ENCODE measurements at places on chromosomes 1 and 21.
A peak's percentile ranks its signal among the peaks of the same experiment; 100 is the strongest.

GRCh38 chr21:28928578-28929420 is 63.9 kb downstream of the LTN1 start:
- DNase-seq = no peak

GRCh38 chr1:113901191-113901590 is 3.4 kb downstream of the AP4B1 start:
- DNase-seq = no peak

GRCh38 chr1:237677979-237678378 is 212.7 kb downstream of the ZP4 start:
- DNase-seq = no peak

GRCh38 chr1:81803431-81804110 is 2.8 kb downstream of the ADGRL2 start:
- DNase-seq = no peak

- DNase-seq = no peak
These were observed 34.7 kb downstream of the EPRS1 start for GRCh38 chr1:220011620-220012019.

DNA sequence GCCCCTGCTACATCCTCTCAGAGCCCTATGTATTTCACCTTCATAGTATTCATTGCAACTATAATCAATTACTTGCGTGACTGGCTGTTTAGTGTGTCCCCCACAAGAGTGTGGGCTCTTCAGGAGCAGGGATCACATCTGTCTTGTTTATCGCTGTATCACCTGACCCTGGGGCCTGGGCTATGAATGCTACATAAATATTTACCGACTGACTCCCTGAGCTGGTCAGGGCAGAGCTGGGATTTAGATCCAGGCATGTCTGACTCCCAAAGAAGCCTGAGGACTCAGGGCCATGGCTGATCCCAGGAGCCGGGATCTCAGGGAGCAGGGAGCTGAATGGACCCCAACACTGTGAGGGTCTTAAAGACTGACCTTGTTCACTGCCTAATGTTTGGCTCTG is 49.7 kb downstream of the AHDC1 start:
- DNase-seq = no peak

- DNase-seq = no peak
These were observed 122.7 kb downstream of the MATN1 start for GRCh38 chr1:30600706-30601105.

GRCh38 chr1:167272369-167272957 is 51.8 kb downstream of the POU2F1 start:
- no peak for DNase-seq

GRCh38 chr1:22484706-22485345 is 33.2 kb downstream of the ZBTB40 start:
- DNase-seq = no peak

DNA sequence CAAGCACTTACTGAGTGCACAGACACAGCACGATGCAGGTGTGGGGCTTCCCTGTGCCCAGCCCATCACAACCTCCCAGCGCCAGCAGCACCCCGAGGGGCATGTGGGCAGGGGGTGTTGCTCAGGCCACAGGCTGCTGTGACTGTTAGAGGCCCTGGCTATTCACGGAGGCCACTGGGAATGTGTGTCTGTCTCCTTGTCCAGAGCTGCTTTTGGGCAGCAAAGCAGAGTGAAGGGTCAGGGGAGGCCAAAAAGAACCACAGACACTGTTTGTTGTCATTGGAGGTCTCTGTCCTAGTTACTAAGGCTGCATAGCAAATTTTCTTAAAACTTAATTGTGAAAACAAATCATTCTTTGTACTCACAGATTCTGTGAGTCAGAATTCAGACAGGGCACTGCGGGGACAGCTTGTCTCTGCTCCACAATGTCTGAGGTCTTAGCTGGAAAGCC is 49.6 kb downstream of the TNFRSF8 start:
- DNase-seq = no peak

- DNase-seq = no peak
These were observed 78.3 kb downstream of the NCAM2 start for GRCh38 chr21:21076491-21076890.

GRCh38 chr1:24416666-24417391 is 1.2 kb downstream of the NIPAL3 start:
- DNase-seq = no peak

DNA sequence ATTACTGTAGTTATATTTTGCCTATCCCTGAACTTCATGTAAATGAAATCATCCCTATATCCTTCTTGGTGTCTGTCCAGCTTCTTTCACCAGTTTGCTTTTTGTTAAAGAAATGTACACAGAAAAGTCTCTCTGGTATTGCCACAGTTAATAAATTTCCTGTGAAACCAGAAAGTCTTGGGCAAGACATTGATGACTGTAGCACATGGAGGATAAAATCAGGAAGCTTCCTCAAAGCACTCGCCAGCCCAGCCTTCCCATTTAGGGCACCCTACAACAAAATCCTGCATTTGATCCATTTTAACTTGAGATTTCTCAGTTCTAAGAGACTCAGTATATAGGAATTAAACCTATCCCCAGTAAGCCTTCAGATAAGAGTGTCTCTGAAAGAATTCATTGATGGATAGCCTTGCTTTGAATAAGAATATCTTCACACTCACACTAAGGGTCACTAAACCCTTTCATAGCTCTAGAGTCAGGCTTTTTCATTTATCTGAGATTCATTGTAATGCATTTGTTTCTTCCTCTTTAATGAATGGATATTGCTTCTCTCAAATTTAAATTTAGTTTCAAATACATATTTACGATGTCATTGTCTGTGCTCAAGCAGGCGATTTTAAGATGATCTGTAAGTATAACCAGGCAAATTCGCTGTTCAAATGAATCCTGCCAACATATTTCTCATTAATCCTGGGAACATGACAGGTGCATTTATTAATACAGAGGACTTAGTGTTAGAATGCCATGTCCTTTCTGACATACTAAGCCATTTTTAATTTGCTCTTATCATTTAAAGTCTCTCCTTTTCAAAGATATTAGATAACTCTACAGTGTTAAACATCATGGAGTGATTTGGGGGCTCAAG is 153.1 kb downstream of the GRIK1 start:
- DNase-seq = no peak

- DNase-seq = no peak
These were observed 559.9 kb upstream of the PBX1 start for GRCh38 chr1:163999131-163999530.

- no peak for DNase-seq
These were observed 35.9 kb downstream of the SLC30A1 start for GRCh38 chr1:211543025-211543424.

DNA sequence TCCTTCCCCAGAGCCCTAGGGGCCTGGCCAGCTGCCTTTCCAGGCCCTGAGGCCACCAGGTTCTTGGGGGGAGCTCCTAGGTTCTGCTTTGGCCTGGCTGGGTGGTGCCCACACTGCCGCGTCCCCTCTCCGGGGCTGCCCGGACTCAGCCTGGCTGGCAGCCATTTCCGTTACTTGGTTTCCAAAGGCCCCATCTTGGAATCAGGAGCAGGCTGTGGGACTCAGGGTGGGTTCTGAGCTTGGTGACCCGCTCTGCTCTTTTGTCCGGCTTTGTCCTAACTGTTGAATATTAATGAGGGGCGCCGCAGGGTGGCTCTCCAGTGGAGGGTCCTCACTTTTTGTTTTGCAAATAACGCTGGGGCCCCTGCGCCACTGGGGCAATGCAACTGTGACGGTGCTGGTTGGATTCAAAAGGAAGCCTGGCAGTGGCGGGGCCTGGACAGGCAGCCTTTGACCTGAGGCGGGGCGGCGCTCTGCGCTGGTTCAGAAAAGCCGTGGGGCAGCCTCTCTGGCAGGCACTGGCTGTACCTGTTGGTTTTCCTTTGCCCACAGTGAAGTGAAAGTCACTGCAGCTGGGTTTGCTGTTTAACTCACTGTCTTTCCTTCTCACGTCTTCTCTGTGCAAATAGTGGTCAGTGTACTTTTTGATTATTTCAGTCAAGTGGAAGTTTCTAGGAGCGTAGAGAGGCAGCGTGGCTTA is 20.2 kb downstream of the SKI start:
- no peak for DNase-seq

DNA sequence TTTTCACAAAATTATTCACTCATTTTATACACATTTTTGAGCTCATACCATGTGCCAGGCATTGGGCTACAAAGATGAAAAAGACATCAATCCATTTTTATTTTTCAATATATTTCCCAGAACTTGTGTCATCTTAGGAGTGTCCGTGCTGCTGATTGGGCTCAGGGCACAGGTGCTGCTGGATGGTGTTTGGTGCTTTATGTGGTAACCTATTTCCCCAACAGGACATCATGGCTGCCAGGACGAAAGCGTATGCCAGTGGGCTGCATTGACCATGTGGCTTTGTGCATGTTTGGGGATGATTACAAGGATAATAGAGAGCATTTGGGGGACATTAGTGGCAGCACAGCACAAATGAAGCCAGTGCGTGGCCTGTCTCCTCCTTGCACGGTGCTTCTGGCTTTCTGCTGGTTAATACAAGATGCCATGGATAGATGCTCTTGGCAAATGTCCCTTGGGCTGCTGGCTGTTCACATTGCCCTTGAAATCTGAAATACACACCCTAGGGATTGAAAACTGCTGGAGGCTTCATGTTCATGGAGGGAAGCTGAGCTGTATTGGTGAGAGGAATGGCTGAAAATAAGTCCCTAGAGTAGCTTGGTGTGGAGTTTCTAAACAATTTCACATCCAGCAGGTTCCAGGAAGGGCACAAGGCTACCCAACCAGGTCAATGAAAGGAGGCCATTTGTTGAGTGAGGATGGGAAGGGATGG is 52.3 kb downstream of the TENT5C start:
- no peak for DNase-seq

- peak; percentile 85 for DNase-seq
These were observed at the start of gene BTG2 for GRCh38 chr1:203304919-203305808. Gene BTG2, plus strand, starts transcription at chr1:203305519. Its CDS starts 88 bp downstream, at chr1:203305607.
